ENCODE measurements at places on chromosomes 1 and 21.
A peak's percentile ranks its signal among the peaks of the same experiment; 100 is the strongest.

DNA sequence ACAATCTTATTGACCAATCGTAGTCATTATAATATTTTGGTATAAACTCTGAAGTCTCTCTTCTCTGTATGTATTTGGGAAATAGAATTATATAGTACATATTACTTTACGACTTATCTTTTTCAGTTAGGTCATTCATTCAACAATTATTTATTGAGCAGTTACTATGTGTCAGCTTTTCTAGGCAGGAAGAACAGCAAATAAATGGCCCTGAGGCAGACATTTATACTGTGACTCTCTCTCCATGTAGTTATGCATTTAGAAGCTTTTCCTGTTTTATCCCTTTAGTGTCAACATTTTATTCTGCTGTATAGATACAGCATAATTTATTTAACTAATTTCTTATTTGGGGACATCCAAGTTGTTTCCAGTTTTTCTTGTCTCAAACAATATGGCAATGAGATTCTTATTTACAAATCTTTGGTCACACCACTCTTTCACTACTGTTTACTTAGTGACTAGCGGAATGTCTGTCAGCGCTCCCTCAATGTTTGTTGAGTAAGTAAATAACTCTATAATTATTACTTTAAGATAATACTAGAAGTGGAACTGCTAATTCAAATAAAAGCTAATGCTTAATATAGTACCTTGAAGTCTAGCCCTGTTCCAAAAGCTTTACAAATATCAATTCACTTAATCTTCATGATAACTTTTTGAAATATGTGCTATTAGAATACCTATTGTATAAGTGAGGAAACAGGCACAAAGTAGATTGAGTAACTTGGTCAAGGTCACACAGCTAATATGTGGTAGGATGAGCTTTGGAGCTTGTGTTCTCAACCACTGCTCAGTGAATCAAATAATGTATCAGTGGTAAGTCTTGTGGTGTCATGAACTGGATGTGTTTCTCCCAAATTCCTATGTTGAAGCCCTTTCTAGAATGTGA lies 465.6 kb downstream of the SIPA1L2 start:
- H3K36me3 ChIP-seq, result no peaks in the 10 kb centered on the region
- no peaks in the 10 kb centered on the region for H3K27me3 ChIP-seq

DNA sequence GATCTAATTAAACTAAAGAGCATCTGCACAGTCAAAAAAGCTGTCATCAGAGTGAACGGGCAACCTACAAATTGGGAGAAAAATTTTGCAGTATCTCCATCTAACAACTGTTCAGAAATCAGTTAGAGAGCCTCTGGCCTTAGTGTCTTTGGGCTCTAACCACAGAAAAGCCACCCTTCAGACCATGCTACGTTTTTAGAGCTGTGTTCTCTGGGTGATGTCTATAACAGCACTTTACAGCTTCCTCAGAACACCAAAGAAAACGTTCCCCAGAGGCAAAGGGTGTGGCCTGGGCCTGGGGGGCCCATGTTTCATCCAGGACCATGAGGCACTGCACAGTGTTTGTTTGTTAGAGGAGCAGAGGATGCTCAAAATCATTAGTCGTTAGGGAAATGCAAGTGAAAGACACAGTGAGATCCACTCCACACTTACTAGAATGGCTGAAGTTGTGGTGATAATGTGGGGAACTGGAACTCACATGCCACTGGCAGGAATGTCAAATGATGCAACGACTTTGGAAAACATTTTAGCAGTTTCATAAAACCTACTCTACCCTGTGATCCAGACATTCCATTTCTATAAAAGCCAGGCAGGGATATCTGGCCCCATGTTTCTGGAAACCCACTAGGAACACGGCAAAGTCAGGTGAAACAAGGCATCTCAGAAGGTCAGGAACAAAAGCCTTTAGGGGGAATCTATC lies 250.4 kb upstream of the HOOK1 start:
- peak overlapping the region; percentile 76 for H3K27ac ChIP-seq
- no peaks in the 10 kb centered on the region for H3K27me3 ChIP-seq
- H3K4me3 ChIP-seq, result no peak overlapping the region
- no peak for DNase-seq

GRCh38 chr1:240619906-240620621 lies 8.1 kb upstream of the GREM2 start:
- H3K27ac ChIP-seq, result no peak overlapping the region
- H3K4me3 ChIP-seq, result no peak overlapping the region
- no peaks in the 10 kb centered on the region for H3K27me3 ChIP-seq

DNA sequence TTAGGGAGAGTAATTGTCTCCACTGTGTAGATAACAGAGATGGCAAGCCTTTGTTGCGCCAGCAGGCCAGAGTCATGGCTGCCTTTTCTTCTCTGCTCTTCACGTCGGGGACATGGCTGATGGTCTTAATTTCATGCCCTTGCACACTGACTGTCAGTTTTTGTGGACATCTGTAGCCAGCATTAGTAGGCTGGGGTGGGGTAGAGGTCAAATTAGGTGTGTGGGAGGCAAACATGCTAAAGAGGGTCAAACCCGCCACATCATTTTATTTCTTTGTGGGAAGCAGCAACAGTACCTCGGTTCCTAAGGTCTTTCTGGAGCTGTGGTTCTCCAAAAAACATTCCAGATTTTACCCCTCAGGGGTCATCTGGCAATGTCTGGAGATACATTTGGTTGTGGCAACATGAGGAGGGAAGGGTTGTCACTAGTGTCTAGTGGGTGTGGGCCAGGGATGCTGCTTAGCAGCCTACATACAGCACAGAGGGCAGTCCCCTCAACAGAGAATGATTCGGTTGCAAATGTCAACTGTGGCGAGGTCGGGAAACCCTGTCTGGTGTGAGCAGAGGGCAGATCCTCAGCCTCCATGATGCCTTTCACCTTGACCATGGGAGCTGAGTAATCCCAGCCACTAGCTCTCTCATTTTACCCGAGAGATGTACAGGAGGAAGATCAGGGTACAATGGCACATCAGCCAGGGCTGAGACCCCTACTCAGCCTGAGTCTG lies 14.7 kb downstream of the RUNX1 start:
- H3K36me3 ChIP-seq, result no peaks in the 10 kb centered on the region
- no peaks in the 10 kb centered on the region for H3K4me1 ChIP-seq
- no peak overlapping the region for H3K27ac ChIP-seq
- DNase-seq, result no peak

GRCh38 chr1:43446881-43447835 lies 6.6 kb downstream of the HYI start:
- no peak overlapping the region for H3K27ac ChIP-seq
- no peak overlapping the region for H3K4me3 ChIP-seq
- H3K4me1 ChIP-seq, result peaks cover 2% of the 10 kb centered on the region
- DNase-seq, result no peak
- no peaks in the 10 kb centered on the region for H3K27me3 ChIP-seq

- DNase-seq, result no peak
- H3K36me3 ChIP-seq, result no peaks in the 10 kb centered on the region
- peak overlapping the region; percentile 30 for H3K27ac ChIP-seq
- H3K27me3 ChIP-seq, result no peaks in the 10 kb centered on the region
- peaks cover 6% of the 10 kb centered on the region for H3K4me1 ChIP-seq
Observed at GRCh38 chr21:28455253-28455600, 537.5 kb downstream of the LTN1 start.

- no peaks in the 10 kb centered on the region for H3K27me3 ChIP-seq
- H3K36me3 ChIP-seq, result no peaks in the 10 kb centered on the region
- DNase-seq, result no peak
- no peak overlapping the region for H3K4me3 ChIP-seq
Observed at GRCh38 chr1:56627019-56627635, 18.0 kb upstream of the PRKAA2 start.

DNA sequence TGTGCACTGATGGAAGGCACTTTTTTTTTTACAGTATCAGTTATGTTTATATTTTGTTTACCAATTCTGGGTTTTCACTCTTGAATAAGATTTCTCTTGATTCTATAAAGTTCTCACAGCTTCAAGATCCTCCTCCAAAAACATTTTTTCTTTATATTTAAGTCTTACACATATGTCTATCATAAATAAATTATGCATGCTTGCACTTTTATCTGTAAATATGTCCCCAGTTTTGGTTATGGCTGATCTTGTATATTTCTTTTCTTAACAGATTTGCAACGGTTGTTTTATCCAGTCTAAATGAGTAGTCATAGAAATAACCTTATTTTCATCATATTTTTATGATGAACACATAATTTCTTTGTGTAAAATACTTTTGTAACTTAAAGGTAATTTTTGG lies 1456.5 kb downstream of the MRPL39 start:
- no peaks in the 10 kb centered on the region for H3K4me1 ChIP-seq
- H3K27me3 ChIP-seq, result no peaks in the 10 kb centered on the region
- no peak overlapping the region for H3K4me3 ChIP-seq

- DNase-seq, result no peak
- H3K4me1 ChIP-seq, result peaks cover 47% of the 10 kb centered on the region
- peak within 1 kb of the TSS; percentile 70 for H3K4me3 ChIP-seq
Observed at GRCh38 chr1:53946252-53947171, at the start of gene LRRC42. Gene LRRC42, plus strand, starts transcription at chr1:53946350. Its CDS starts 5,650 bp downstream, at chr1:53952000.

GRCh38 chr1:78075621-78076020 lies 29.9 kb downstream of the GIPC2 start:
- no peaks in the 10 kb centered on the region for H3K27me3 ChIP-seq
- H3K4me3 ChIP-seq, result no peak overlapping the region
- no peaks in the 10 kb centered on the region for H3K36me3 ChIP-seq
- H3K4me1 ChIP-seq, result peaks cover 16% of the 10 kb centered on the region

DNA sequence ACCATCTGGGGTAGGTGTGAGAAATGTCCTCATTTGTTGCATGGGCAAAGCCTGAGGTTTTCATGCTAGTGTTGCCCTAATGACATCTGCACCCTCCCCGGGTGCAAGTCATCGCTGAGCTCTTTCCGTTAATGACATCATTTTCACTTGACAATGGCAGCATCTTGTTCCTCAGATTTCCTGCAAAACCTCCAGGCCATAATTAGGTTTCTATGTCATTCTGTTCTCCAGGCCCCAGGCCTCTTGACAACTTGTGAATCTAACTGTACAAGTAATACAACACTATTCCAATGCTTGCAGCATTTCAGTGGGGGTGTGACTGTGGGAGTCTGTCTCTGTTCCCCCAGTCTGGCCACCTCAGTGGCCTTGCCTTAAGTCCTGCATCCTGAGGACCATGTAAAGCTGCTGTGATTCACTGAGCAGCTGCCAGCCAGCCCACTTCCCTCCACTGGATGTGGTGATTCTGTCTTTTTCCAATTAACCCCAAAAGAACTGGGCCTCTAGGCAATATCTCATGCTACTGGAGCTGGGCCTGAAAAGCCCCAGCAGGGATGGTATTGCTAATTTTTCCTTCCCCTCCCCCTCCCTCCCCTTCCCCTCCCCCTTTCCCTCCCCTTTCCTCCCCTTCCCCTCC lies 22.8 kb downstream of the RAB7B start:
- no peak overlapping the region for H3K27ac ChIP-seq
- no peak for DNase-seq
- peaks cover 32% of the 10 kb centered on the region for H3K4me1 ChIP-seq
- no peaks in the 10 kb centered on the region for H3K36me3 ChIP-seq

DNA sequence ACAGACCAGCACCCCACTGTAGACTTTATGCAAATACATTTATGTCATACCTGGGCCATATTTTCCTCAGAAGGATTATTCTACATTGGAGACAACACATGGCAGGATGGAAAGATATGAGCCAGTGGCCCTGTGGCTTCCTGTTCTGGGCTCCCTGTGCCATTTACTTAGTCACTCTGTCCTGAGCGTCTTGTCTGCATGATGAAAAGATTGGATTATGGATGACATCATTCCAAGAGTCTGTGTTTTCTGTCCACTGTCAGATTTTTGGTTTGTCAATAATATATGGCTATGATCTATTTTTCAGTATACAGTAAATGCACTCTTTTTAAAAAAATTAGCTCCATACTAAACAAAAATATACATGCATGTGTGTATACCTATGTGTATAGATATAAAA lies 30.8 kb downstream of the IGSF5 start:
- H3K4me1 ChIP-seq, result peaks cover 8% of the 10 kb centered on the region
- no peaks in the 10 kb centered on the region for H3K27me3 ChIP-seq
- H3K36me3 ChIP-seq, result no peaks in the 10 kb centered on the region
- no peak overlapping the region for H3K4me3 ChIP-seq

DNA sequence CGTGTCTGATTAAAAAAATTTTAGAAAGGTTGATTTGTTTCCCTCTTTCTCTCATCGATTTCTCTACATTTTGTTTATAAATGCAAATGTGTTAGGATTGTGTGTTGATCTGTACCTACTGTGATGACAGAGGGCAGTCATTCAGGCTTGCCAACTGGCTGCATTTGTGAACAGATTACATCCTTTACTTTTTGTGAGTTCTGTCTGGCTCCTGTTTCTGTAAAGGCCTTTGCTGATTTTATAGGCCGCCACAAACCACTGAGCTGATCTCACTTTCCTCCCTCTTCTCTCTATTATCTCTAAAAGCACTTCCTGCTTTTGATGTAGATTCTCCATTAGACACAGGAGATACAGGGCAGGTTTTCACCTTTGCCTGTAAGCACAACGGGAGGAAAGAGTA lies 106.8 kb downstream of the ESRRG start:
- no peaks in the 10 kb centered on the region for H3K4me1 ChIP-seq
- H3K27ac ChIP-seq, result no peak overlapping the region
- no peak for DNase-seq

DNA sequence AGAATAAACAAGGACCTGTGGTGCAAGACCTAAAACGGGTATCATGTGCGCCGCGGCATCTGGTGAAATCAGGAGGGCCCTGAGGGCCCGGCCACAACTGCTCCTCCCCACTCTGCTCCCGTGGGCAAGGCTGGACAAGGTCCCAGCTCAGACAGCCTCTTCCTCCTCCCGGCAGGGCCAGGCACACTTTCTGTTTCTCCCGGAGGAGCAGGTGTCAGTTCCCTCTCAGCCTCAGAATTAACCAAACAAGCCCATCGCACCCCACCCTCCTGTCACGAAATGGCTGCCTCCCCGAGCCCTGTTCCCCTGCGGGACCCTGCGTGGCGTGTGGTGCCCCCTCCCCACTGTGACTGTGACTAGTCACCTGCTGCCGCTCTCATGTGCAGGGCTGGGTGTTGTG lies 15.2 kb downstream of the PTTG1IP start:
- no peak overlapping the region for H3K27ac ChIP-seq
- no peak overlapping the region for H3K4me3 ChIP-seq
- no peaks in the 10 kb centered on the region for H3K27me3 ChIP-seq
- peaks cover 21% of the 10 kb centered on the region for H3K4me1 ChIP-seq
- H3K36me3 ChIP-seq, result no peaks in the 10 kb centered on the region

DNA sequence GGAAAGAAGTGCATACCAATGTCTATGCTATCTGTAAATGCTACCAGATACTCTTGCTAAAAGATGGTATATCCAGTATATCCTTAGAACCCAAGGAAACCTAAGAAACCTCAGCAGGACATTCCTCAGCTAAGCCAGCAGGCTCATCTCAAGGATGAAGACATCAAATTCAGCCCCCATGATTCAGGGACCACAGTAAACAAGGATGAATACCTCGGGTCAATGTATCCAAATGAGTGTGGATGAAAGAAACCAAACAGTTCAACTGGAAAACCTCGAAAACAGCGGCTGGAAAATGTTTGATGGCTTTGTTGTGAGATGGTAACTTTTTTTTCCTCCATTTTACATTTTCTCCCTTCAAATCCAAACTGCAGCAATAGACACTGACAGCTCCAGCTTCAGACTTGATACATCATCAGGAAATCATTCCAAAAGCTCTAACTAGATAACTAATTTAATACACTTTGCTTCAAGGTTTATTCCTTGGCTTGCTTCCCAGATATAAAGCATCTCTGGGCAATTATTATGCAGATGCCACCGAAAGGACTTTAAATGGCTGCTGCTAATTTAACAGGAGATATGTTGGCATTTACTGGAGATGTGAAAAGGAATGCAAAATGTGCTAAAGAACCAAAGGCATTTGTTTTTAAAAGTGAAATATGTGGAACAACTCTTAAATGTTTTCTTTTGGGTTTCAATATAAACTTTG lies 73.6 kb downstream of the SMYD2 start:
- H3K36me3 ChIP-seq, result peaks cover 16% of the 10 kb centered on the region
- H3K27ac ChIP-seq, result no peak overlapping the region
- no peaks in the 10 kb centered on the region for H3K27me3 ChIP-seq
- no peak overlapping the region for H3K4me3 ChIP-seq
- H3K4me1 ChIP-seq, result no peaks in the 10 kb centered on the region

Data from vagina (tissue), 2 donors.